ENCODE measurements at places on chromosomes 6 and 20.

GRCh38 chr20:23508449-23509229 lies 17.7 kb downstream of the CST8 start:
- DNase-seq, result no peak

GRCh38 chr20:20641783-20642182 lies 70.7 kb downstream of the RALGAPA2 start:
- peak; percentile 44 for DNase-seq

- DNase-seq, result no peak
Measured at GRCh38 chr6:109050012-109050411, 44.6 kb downstream of the SESN1 start.

DNA sequence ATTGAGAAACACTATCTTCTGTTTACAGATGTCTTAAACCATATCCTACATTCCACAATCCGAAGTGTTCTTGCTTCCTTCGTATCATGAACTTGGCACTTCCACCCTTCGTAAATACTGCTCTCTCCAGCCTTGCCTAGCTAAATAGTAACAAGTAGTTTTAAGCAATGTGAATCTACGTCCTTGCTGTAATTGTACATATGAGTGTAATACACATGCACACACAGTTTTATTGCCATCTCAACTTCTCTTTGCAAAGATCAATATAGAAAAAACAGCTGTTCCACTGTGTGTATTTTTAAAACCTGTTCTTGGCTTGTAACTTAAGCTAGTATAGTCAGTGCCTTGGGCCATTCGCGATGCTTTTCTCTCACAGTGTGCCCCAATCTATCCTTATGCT lies 1524.7 kb downstream of the GRIK2 start:
- no peak for DNase-seq

- no peak for DNase-seq
Measured at GRCh38 chr6:136571496-136571895, 21.3 kb upstream of the MAP7 start.

Measured in NCI-H446 (cell line).